H1 (cell line): ENCODE measurements at places on chromosomes 11 and 22.

GRCh38 chr11:64173616-64174355 lies 7.9 kb upstream of the MACROD1 start:
- no peaks in the 10 kb centered on the region for H3K4me1 ChIP-seq
- no peaks in the 10 kb centered on the region; the same call in 1 of the 2 replicates for H3K36me3 ChIP-seq
- no peak for DNase-seq
- H3K4me3 ChIP-seq: no peak overlapping the region

DNA sequence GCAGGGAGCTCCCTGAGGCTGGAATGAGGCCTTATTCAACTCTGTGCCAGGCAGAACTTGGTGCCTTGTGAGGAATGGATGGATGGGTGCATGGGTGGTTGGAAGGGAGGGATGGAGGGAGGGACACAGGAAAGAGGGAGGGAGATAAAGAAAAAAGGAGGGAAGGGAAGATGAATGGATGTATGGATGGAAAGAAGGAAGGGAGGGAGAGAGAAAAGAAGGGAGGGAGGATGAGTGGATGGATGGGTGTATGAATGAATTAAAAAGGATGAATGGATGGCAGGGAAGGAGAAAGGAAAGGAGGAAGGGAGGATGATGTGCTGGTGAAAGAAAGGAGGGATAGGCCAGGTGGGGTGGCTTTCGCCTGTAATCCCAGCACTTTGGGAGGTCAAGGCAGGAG lies 34.6 kb downstream of the KCNC1 start:
- no peaks in the 10 kb centered on the region for H3K27me3 ChIP-seq
- H3K4me3 ChIP-seq: no peak overlapping the region
- no peak for DNase-seq
- no peaks in the 10 kb centered on the region for H3K36me3 ChIP-seq
- no peaks in the 10 kb centered on the region for H3K4me1 ChIP-seq
- H3K27ac ChIP-seq: no peak overlapping the region

GRCh38 chr11:64998141-64998540 lies 1.4 kb upstream of the BATF2 start:
- H3K4me1 ChIP-seq: no peaks in the 10 kb centered on the region
- H3K36me3 ChIP-seq: no peaks in the 10 kb centered on the region
- no peak for DNase-seq
- no peaks in the 10 kb centered on the region for H3K27me3 ChIP-seq
- no peak overlapping the region for H3K27ac ChIP-seq

- no peak overlapping the region for H3K27ac ChIP-seq
- H3K4me1 ChIP-seq: peaks cover 17% of the 10 kb centered on the region; the same call in 1 of the 2 replicates
- no peak for DNase-seq
- H3K27me3 ChIP-seq: no peaks in the 10 kb centered on the region
Observed at GRCh38 chr11:45023065-45023365, 72.3 kb upstream of the TP53I11 start.

DNA sequence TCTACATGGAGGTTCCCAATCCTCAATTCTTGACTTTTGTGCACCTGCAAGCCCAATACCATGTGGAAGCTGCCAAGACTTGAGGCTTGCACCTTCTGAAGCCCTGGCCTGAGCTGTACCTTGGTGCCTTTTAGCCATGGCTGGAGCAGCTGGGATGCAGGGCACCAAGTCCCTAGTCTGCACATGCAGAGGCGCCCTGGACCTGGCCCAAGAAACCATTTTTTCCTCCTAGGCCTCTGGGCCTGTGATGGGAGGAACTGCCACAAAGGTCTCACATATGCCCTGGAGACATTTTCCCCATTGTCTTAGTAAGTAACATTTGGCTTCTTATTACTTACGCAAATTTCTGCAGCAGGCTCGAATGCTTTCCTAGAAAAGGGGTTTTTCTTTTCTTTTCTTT lies 431.9 kb upstream of the ANO5 start:
- H3K4me3 ChIP-seq: no peak overlapping the region
- no peaks in the 10 kb centered on the region for H3K4me1 ChIP-seq
- no peaks in the 10 kb centered on the region for H3K36me3 ChIP-seq
- no peak overlapping the region for H3K27ac ChIP-seq

DNA sequence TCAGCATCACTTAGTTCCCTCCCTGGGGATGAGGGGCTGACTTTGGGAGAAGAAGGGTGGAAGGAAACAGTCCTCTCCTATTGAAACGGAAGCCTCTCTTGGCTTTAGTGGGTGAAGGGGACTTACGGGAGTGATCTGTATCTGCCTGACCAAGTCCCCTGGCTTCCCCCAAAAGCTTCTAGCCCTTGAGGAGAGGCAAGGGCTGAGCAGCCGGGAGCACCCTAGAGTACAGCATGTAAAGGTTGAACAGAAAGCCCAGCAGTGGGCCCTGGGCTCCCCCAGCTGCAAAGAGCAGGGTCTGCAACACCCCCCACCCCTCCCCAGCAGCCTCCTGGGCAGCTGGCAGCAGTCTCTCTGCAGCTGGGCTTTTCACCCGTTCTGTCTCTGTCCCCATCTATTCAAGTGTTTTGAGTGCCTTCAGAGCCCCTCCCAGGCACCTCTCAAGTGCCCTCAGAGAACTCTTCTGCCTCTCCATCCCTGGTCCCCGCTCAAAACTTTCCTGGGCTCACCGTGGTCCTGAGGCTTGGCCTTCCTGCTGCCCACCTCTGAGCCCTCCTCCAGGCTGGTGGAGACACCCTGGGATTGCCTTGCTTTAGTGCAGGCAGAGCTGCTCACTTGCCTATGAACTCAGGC lies 2.7 kb downstream of the CAPN5 start:
- H3K36me3 ChIP-seq: no peaks in the 10 kb centered on the region
- no peak overlapping the region for H3K27ac ChIP-seq
- H3K27me3 ChIP-seq: no peaks in the 10 kb centered on the region
- H3K4me3 ChIP-seq: no peak overlapping the region

GRCh38 chr11:117973503-117973860 lies 12.7 kb upstream of the IL10RA start:
- no peaks in the 10 kb centered on the region for H3K27me3 ChIP-seq
- no peaks in the 10 kb centered on the region for H3K36me3 ChIP-seq
- H3K4me1 ChIP-seq: no peaks in the 10 kb centered on the region
- DNase-seq: no peak
- H3K27ac ChIP-seq: no peak overlapping the region
- no peak overlapping the region for H3K4me3 ChIP-seq

- no peak overlapping the region for H3K4me3 ChIP-seq
- DNase-seq: no peak
- no peaks in the 10 kb centered on the region for H3K4me1 ChIP-seq
- no peaks in the 10 kb centered on the region for H3K27me3 ChIP-seq
- no peaks in the 10 kb centered on the region for H3K36me3 ChIP-seq
Observed at GRCh38 chr11:15136166-15136565, 21.4 kb downstream of the INSC start.

- no peaks in the 10 kb centered on the region for H3K36me3 ChIP-seq
- no peak overlapping the region for H3K27ac ChIP-seq
- no peak overlapping the region for H3K4me3 ChIP-seq
- no peak for DNase-seq
- H3K4me1 ChIP-seq: no peaks in the 10 kb centered on the region
Observed at GRCh38 chr11:71118671-71119250, 133.6 kb downstream of the SHANK2 start.

- no peak overlapping the region for H3K4me3 ChIP-seq
- no peak overlapping the region for H3K27ac ChIP-seq
- H3K4me1 ChIP-seq: peaks cover 6% of the 10 kb centered on the region
- H3K36me3 ChIP-seq: peaks cover 3% of the 10 kb centered on the region; the same call in 1 of the 2 replicates
- no peaks in the 10 kb centered on the region for H3K27me3 ChIP-seq
Observed at GRCh38 chr11:93817426-93818348, 32.7 kb downstream of the VSTM5 start.

DNA sequence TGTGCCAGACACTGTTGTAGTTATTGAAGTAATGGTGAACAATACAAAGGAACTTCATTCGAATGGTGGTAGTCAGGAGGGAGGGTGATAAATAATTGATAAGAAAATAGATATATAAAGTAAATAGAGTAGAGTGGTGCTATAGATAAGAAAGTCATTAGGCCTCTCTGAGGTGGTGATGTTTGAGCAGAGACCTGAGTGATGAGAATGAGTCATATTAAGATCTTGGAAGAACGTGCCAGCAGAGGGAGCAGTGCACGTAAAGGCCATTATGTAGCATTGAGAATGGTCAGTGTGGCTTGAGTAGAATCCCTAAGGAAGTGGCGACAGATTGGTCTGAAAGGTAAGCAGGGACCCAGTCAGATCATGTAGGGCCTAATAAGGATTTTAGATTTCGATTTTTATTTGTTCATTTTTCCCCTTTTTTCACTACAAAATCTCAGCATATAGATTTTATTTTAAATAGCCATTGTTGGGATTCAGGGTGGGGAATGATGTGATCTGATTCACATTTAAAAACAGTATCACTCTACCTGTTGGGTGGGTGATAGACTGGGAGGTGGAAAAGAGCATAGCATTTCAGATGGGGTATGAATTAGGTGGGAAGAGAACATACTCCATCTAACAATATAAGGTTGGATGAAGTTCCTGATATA lies 44.7 kb downstream of the CCDC90B start:
- no peaks in the 10 kb centered on the region for H3K36me3 ChIP-seq
- H3K27me3 ChIP-seq: no peaks in the 10 kb centered on the region
- H3K4me1 ChIP-seq: no peaks in the 10 kb centered on the region

DNA sequence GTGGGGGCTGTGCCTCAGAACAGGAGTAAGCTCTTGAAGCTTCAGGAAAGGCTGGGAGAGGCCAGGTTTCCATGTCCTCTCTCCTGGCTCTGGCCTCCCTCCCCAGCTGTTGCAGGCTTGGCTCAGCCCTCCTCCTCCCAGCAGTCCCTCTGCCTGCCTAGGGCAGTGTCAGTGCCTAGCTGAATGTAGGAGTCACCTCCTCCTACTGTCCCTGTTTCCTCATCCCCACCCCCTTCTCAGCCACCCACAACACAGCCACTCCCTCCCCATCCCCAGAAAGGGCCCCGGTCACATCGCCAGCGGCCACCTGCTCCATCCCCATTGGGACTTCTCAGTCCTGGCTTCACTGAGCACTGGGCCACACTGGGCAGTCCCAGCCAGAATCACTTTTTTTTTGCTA lies 2.9 kb upstream of the FBLN1 start:
- H3K36me3 ChIP-seq: no peaks in the 10 kb centered on the region
- no peaks in the 10 kb centered on the region for H3K27me3 ChIP-seq
- H3K4me3 ChIP-seq: no peak overlapping the region
- H3K27ac ChIP-seq: no peak overlapping the region
- no peaks in the 10 kb centered on the region for H3K4me1 ChIP-seq

GRCh38 chr11:75166791-75167190 lies 15.9 kb downstream of the SLCO2B1 start:
- no peaks in the 10 kb centered on the region for H3K36me3 ChIP-seq
- H3K4me3 ChIP-seq: no peak overlapping the region
- H3K27ac ChIP-seq: no peak overlapping the region
- no peaks in the 10 kb centered on the region for H3K27me3 ChIP-seq
- no peak for DNase-seq
- H3K4me1 ChIP-seq: no peaks in the 10 kb centered on the region

DNA sequence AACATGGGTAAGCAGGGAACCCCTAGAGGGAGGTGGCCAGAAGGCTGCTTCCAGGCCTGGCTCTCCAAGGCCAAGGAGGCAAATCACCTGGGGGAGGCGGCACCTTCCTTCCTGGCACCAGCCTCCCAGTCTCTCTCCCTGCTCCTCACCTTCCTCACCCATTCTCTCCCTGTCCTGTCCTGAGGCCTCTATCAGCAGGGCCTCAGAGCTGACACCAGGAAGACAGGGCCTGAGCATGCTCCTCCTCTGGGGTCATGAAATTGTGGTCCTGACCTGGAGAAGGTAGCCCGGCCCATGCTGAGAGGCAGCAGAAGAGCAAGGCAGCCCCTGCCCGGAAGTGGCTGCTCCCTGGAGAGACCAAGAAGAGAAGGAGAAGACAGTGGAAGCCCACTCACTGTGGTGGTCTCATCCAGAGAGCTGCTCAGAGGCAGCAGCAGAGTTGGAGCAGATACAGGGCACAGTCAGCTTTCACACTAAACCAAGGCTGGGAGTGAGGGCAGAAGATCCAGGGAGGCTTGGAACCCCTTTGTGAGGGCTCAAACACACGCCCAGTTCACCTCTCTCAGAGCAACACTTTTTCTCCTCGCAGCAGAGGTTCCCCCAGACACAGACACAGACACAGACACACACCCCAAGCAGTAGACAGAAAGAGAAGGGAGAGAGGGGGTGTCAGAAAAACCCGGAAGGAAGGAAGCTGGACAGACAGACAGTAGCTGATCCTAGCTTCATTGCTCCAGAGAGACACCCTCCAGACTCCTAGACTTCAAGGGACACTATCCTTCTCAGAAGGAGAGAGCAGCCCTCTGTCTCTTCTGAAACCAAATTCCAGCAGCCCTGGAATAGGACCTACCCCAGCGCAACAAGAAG lies 1.8 kb downstream of the BCL9L start:
- peaks cover 28% of the 10 kb centered on the region for H3K4me1 ChIP-seq
- H3K4me3 ChIP-seq: peak overlapping the region; percentile 93
- no peak for DNase-seq
- H3K36me3 ChIP-seq: no peaks in the 10 kb centered on the region

DNA sequence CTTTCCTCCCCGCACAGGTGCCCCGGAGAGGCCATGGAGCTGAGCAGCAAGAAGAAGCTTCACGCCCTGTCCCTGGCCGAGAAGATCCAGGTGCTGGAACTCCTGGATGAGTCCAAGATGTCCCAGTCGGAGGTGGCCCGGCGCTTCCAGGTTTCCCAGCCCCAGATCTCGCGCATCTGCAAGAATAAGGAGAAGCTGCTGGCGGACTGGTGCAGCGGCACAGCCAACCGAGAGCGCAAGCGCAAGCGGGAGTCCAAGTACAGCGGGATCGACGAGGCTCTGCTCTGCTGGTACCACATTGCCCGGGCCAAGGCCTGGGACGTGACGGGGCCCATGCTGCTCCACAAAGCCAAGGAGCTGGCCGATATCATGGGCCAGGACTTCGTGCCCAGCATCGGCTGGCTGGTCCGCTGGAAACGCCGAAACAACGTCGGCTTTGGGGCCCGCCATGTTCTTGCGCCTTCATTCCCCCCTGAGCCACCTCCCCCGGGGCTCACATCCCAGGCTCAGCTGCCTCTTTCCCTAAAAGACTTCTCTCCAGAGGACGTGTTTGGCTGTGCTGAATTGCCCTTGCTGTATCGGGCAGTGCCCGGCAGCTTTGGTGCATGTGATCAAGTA lies 1.3 kb downstream of the TIGD3 start:
- H3K27ac ChIP-seq: no peak overlapping the region
- peak overlapping the region; percentile 65 for H3K4me3 ChIP-seq
- peaks cover 5% of the 10 kb centered on the region for H3K4me1 ChIP-seq

GRCh38 chr22:38221908-38222796 lies 20.4 kb downstream of the MAFF start:
- no peak overlapping the region; the same call in 1 of the 2 replicates for H3K27ac ChIP-seq
- peak; percentile 56 for DNase-seq
- no peaks in the 10 kb centered on the region for H3K27me3 ChIP-seq
- no peak overlapping the region for H3K4me3 ChIP-seq
- H3K4me1 ChIP-seq: peaks cover 10% of the 10 kb centered on the region

DNA sequence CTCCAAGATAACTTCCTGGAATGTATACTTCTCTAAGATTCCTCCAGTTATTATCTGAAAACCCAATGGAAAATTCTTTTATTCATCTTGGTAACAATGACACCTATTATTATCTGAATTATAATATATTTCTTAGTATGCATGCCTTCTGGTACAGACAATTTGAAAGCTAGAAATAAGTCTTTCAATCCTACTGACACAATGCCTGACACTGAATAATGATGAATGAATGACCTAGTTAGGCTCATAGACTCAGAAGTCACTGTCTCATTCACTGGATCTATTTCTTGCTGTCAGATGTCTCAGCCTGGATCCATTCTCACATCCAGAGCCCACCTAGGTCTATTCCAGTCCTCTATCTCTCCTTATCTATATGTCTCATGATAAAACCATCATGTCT lies 1126.7 kb upstream of the CCDC90B start:
- peaks cover 5% of the 10 kb centered on the region for H3K4me1 ChIP-seq
- no peaks in the 10 kb centered on the region for H3K36me3 ChIP-seq
- no peak overlapping the region for H3K4me3 ChIP-seq
- no peak overlapping the region for H3K27ac ChIP-seq
